ENCODE measurements at places on chromosomes 2 and 18.

GRCh38 chr18:22694954-22695353 lies 238.2 kb upstream of the RBBP8 start:
- DNase-seq = peak; percentile 92

GRCh38 chr2:165009466-165009865 lies 54.1 kb upstream of the SLC38A11 start:
- peak; percentile 1 for DNase-seq

- no peak for DNase-seq
Measured at GRCh38 chr2:121558329-121558728, 27.6 kb downstream of the RNU4ATAC start.

- DNase-seq = no peak
Measured at GRCh38 chr2:2131075-2131789, 199.8 kb downstream of the MYT1L start.

GRCh38 chr18:79583984-79584401 lies 95.6 kb upstream of the CTDP1 start:
- DNase-seq = no peak

DNA sequence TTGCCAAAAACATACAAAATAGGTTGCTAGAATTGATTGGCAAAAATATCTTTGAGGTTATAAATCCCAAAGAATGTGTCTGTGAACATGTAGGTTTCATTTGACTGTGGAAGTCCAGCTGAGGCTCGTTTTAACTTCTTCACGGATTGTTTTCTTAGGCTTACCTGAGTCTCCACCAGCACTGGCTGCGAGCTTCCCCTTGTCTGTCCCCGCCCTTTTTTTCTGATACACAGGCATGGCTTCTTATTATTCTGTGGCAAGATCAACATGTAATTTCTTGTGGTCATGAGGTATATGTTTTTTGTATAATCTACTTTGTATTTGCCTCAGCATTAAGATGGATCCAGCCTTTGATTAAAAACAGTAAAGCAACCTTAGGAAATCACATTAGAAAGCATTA lies 7.2 kb upstream of the SLC40A1 start:
- no peak for DNase-seq

- DNase-seq = no peak
Measured at GRCh38 chr2:56565143-56565542, 381.4 kb downstream of the CCDC85A start.

GRCh38 chr2:238202326-238203093 lies 985 bp downstream of the ILKAP start:
- peak; percentile 6 for DNase-seq

- DNase-seq = no peak
Measured at GRCh38 chr2:104871649-104871971, 17.7 kb downstream of the POU3F3 start.

DNA sequence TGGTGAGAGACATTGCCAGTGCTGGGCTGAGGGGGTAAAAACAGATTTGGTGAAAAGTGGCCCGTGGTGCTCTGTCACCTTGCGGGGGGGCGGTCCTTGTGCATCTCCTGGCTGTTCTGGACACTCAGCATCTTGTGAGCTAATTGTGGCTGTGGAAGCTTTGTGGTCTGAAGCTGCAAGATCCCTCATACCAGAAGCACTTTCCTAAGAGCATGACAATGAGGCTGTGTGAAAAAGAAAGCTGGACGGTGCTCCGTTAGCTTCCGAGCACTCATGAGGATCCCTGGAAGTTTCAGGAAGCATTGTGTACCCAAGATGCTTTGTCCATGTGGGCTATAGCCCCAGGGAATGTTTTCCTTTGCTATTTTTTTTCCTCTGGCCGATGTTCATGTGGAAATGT lies 74.5 kb downstream of the CABLES1 start:
- DNase-seq = no peak

- DNase-seq = no peak
Measured at GRCh38 chr2:44817256-44817655, 124.2 kb upstream of the SIX3 start.

DNA sequence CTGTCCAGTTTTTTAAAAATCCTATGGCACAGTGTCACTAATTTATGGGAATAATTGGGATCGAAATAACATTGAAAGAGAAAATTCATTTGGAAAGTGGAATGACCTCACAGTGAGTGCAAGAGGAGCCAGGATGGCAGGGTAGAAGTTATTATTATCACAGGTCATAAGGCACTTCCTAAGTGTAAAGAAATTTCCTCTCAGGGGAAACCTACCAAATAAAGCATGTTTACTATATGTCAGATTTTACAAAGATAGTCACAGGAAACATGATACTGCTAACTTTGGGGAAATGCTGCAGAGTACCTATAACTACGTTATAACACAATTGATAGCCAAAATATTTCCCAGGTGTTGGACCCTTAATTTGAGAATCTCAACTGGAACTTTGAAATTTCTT lies 226.3 kb upstream of the SMAD7 start:
- no peak for DNase-seq

DNA sequence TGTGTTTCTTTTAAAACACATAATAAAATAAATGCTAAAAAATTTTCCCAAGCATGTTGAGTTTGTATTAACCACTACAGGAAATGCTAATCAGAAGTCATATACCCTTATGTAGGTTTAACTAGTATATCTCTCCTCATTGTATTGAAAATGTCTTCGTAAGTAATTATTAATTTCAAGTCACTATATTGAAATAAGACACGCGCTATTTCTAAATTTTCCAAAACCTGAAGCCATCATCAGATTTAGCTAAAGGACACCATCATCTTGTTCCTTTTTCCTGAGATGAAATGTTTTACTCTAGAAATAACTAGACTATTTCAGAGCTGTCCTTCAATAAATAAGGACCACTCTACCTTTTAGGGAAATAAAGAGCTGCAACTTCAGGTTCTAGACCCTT lies 78.9 kb downstream of the LPIN2 start:
- no peak for DNase-seq

- DNase-seq = no peak
Measured at GRCh38 chr2:19225126-19225525, 133.3 kb downstream of the OSR1 start.

GRCh38 chr18:4060427-4061281 lies 394.5 kb downstream of the DLGAP1 start:
- no peak for DNase-seq

- DNase-seq = no peak
Measured at GRCh38 chr2:46471019-46471583, 8.3 kb upstream of the TMEM247 start.

Data from GM04504 (cell line).